ENCODE measurements at places on chromosomes 1 and 21.
A peak's percentile ranks its signal among the peaks of the same experiment; 100 is the strongest.

GRCh38 chr21:23218667-23219066 is 2220.5 kb downstream of the NCAM2 start:
- no peak for DNase-seq

DNA sequence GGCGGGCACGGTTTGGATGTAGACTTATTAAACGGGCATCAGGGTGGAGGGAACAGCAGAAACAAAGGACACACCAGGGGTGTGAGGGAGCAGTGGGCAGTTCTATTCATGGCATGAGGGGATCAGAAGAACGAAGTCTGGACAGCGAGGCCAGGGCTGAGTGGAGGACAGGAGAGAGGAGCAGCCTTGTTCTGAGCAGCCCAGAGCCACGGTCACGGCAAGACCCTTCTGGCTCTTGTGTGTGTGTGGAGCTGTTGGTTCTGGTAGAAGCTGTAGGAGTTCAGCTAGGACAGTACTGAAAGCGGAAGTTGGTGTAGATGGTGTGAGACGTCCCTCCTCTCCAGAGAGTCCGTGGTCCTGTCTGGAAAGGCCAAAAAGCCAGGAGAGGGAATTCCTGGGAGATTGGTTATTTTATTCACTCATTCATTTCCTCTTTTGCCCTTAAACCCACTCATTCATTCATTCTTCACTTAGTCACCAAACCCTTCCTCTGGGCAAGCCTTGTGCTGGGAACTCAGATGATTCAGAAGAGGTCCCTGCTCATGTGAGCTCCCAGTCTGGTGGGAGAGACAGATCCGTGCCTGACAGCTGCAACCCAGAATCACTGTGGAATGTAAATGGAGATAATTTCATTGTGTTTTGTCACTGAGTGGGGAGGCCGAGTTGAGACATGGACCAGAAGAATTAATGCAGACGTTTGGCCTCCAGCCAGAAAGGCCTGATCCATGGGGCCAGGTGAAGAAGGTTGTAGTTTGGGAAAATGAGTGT is 4.1 kb upstream of the ACOT11 start:
- DNase-seq, result no peak

- DNase-seq, result no peak
Observed at GRCh38 chr1:26578167-26578566, 48.6 kb downstream of the RPS6KA1 start.

GRCh38 chr21:15843766-15844165 is 114.0 kb downstream of the USP25 start:
- no peak for DNase-seq

DNA sequence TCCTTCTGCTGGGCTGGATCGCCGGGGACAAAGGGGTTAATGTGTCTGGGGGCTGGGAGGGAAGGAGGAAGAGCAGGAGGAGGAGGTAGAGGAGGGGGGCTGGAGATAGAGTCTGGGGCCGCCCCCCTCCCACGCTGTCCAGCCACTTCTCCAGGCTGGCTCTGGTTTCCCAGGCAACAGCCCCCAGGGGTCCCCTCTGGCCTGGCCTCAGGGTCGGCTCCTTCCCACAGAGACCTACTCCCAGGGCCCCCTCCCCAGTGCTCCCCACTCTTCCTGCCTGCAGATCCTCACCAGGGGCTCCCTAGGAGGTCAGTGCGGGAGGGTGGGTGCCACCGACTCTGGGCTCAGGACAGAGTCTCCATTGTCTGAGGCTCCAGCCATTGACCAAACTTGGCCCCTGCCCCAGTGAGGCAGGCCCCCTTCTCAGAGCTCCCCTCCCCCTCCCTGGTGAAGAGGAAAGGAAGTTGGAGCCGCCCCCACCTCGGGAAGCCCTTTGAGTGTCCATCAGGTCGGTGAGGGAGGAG is 34.1 kb downstream of the ARHGEF10L start:
- no peak for DNase-seq

DNA sequence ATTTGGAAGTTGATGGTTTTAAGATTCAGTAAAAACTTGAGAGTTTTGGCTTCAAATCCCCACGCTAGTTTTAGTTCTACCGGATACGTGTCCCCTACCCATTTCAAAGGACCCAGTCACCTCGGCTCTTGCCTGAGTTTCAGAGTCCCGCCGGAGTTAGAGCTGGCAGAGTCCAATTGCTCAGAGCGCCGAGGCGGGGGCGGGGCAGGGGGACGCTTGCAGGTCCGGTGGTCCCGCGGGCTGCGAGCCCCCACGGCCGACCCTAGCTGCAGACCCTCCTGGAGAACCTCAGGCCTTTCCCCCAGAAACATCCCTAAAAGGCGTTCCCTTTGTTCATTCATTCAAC is 765 bp upstream of the VPS45 start:
- peak; percentile 45 for DNase-seq

GRCh38 chr21:35294231-35294898 is 245.3 kb upstream of the RUNX1 start:
- DNase-seq, result no peak

DNA sequence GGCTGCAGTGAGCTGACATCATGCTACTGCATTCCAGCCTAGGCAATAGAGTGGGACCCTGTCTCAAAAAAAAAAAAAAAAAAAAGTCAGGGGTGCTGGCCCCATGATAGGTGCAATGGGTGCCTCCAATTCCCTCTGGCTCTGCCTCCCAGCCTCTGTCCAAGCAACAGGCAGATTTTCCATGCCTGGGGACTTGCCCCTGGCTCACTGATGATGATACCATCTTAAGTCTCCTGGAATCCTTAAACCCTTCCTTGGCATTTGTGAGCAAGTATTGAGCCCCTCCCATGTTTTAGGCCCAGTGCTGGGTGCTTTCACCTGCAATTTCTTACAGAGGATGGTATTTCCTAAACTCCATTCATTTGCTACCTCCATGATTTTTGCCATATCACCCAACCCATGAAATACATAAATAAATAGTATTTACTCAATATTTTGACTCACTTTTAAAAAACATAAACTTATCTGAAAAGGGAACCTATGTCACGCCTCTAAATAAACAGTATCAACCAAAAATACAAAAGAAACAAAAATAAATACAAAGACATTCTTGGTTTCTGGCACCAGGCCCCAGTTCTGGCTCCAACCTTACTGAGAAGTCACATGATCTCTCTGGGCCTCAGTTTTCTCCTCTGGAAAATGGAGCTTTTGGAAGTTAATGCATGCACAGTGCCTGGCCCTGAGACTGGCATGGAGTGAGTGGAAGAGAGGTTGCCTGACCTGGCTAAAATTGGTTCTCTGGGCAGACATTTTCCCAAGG is 1.5 kb upstream of the ALPL start:
- DNase-seq, result no peak

- no peak for DNase-seq
Observed at GRCh38 chr1:118325550-118326225, 140.7 kb upstream of the SPAG17 start.

DNA sequence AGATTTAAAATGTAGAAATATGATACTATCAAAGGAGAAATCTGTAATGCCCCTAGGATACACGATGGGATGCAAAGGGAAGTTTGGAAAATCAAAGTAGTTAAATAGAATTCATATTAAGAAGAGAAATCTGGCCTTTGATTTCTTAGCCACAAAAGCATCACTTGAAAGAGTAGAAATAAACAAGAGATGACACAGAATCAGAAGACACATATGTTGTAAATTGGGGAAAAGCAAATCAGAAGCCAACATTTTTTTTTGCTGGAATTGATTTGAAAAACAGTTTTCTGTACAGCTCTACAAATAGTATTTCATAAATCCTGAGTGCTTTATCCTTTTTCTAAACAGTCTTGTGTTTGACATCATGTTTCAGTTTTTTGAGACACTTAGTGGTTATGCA is 12.4 kb upstream of the TNFSF18 start:
- no peak for DNase-seq

DNA sequence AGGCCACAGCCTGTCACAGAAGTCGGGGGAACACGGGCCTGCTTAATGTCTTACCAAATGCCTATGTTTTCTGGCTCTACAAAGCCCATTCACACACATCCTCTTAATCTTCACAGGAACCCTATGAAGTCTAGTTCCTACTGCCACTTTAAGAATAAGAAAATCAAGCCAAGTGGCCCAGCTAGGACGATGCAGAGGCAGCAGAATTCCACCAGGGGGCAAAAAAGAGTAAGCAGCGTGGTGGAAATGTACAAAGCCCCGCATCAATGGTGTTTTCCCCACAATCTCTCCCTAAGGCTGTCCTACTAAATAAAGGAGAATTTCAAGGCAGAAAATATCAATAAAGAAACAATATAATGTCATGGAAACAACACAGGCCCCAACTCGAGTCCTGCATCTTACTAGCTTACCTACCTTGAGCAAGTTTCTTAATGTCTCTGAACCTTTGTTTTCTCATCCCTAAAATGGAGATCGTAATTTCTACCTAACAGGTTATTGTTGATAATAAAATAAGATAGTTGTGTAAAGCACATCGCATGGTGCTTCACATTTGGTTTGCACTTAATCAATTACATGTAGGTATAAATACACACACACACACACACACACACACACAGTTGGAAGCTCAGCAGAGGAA is 21.4 kb downstream of the SEC16B start:
- peak; percentile 35 for DNase-seq

DNA sequence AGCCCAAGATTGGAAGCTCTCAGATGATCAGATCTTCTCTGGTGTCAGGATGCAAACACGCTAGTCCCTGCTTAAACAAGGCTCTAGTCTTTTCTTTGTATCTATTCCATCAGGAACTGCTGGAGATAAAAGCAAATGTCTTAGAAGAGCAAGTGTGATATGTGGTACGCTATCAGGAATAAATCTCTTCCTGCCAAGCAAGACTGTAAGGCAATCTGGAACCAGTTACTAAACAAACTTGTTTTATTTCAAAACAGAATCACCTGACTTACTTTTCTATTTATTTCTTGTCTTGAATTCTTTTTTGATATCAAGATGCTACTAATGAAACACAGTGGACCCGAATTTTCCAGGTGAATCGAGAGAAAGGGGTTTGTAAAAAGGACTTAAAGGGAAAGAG is 139.9 kb upstream of the ZNF644 start:
- DNase-seq, result no peak

DNA sequence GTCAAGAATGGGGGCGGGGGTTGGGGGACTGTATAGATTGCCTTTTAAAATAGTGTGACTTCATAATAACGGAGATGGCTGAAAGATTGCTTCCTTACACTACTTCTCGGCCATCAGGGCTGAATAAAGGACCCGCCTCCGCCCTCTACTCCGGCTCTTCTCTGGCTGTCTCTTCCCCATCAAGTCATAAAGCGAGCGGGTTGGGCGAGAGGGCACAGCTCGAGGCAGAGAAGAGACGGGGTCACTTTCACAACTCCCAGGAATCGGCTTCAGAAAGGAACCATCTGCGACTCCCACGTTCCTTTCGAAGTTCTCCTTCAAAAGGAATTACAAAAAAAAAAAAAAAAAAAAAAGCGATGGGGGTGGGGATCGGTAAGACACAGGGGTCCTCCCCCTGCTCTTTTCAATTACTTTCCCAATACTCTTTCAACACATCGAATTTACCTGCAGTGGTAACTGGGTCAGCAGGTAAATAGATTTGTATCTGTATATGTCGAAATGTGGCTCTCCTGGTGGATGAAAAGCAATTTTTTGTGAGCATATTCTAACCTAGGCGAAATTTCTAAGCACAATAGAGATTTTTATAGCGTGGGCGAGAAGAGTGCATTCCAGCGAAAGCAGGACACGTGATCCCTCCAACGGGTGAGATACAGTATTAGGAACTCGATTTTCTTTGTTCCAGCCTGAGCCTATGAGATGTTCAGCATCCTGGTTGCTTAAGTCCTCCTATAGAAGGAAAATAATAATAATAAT is 2.0 kb downstream of the LRRC7 start:
- DNase-seq, result no peak
